ENCODE measurements at places on chromosomes 7 and 10. TPM values are rescaled to one million over a fixed set of nuclear protein-coding genes. Genes with fewer than 3 reads are reported as not detected.

The TSPAN33 gene
- 1.0 TPM for total RNA-seq

The TCAF2 gene
- 1.7 TPM for total RNA-seq

The HGF gene
- total RNA-seq = 78.2 TPM

The ACSL5 gene
- total RNA-seq = 0.52 TPM

The EMX2 gene
- not detected for total RNA-seq

All from epithelial cell of alveolus of lung (primary cell).